ENCODE measurements at places on chromosomes 4 and X. TPM values are rescaled to one million over a fixed set of nuclear protein-coding genes. Genes with fewer than 3 reads are reported as not detected.

The NDP gene
- total RNA-seq: not detected

The MAGEA1 gene
- total RNA-seq: not detected

The LAS1L gene
- total RNA-seq: 67.8 TPM

The LRP2BP gene
- total RNA-seq: 0.14 TPM

The STATH gene
- not detected for total RNA-seq

The MSANTD1 gene
- total RNA-seq: 0.08 TPM

The CFAP47 gene
- total RNA-seq: not detected

The SLIT2 gene
- 0.18 TPM for total RNA-seq

The SERPINA7 gene
- total RNA-seq: not detected

The DCAF4L1 gene
- total RNA-seq: 0.13 TPM

The MAD2L1 gene
- total RNA-seq: 47.2 TPM

The TRIM61 gene
- total RNA-seq: not detected

Measured in A549 treated with GW870086 at 1 μM for 4 hours (cell line).